ENCODE measurements at places on chromosomes 4 and X.

- DNase-seq = no peak
Observed at GRCh38 chr4:146511381-146511780, 10.4 kb downstream of the SLC10A7 start.

GRCh38 chr4:147780137-147780777 is 48.4 kb downstream of the ARHGAP10 start:
- no peak for DNase-seq

DNA sequence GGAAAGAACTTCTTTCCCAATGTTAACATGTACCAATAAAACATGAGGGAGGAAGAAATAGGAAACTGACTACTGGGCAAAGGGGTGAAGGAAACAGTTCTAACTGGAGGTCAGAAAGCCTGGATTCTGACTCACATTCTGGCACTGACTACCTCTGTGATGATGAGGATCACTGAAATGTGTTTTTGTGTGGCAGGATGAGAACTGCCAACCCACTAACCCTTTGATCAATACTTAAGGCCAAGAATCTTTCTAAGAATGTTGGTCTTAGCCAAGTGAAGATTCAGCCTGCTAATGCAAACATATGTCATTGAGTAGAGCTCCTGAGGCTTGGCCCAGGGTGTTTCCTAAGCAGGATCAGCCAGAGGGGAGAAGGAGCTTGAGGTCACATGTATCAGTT is 4.6 kb downstream of the ALAS2 start:
- DNase-seq = no peak

GRCh38 chr4:23890369-23891063 is 669 bp upstream of the PPARGC1A start:
- no peak for DNase-seq

GRCh38 chr4:4496592-4497372 is 45.1 kb downstream of the STX18 start:
- no peak for DNase-seq
